ENCODE measurements at places on chromosomes 11 and 22.

DNA sequence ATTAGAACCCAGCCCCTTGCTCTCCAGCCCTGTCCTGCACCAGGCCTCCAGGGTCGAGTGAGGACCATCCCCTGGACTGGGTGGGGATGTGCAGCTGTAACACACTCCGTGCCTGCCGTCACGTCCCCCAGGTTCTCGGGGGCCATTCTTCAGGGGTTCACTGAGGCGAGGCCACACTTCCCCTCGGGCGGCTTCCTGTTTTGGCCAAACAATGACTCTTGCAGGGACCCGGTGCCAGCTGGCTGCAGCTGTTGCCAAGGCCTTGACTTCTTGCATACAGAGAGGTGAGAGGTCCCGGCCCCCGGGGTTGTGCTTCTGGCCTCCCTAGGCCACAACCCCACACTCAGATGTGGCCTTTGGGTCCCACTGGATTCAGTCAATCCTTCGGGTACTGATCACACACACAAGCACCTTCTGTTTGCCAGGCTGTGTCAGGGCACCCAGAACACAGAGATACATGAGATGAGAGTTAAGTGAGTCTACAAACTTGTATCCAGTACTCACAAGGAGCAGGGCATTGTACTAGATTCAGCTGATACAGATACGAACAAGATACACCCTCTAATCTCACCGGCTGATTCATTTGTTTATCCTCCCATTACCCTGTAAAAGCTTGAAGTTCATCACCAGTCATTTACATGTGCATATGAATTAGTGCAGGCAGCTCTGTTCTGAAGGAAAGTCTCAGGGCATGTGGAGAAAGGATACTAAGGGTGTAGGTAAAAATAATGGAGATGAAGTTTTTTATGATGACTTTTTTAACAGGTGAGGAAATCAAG is 32.9 kb downstream of the LRRC32 start:
- no peaks in the 10 kb centered on the region for H3K36me3 ChIP-seq
- no peak overlapping the region for H3K27ac ChIP-seq
- H3K27me3 ChIP-seq, result no peaks in the 10 kb centered on the region
- no peak for DNase-seq
- no peaks in the 10 kb centered on the region for H3K4me1 ChIP-seq
- no peak overlapping the region for H3K4me3 ChIP-seq

- peak overlapping the region; percentile 98 for H3K27ac ChIP-seq
- peaks cover 52% of the 10 kb centered on the region for H3K4me1 ChIP-seq
- H3K4me3 ChIP-seq, result no peak overlapping the region
- H3K27me3 ChIP-seq, result no peaks in the 10 kb centered on the region
- DNase-seq, result no peak
- no peaks in the 10 kb centered on the region for H3K36me3 ChIP-seq
These were observed 85.1 kb upstream of the BLID start for GRCh38 chr11:122201106-122201505.

- H3K4me3 ChIP-seq, result no peak overlapping the region
- no peaks in the 10 kb centered on the region for H3K4me1 ChIP-seq
- DNase-seq, result no peak
These were observed 44.9 kb downstream of the ARRB1 start for GRCh38 chr11:75306529-75306928.

DNA sequence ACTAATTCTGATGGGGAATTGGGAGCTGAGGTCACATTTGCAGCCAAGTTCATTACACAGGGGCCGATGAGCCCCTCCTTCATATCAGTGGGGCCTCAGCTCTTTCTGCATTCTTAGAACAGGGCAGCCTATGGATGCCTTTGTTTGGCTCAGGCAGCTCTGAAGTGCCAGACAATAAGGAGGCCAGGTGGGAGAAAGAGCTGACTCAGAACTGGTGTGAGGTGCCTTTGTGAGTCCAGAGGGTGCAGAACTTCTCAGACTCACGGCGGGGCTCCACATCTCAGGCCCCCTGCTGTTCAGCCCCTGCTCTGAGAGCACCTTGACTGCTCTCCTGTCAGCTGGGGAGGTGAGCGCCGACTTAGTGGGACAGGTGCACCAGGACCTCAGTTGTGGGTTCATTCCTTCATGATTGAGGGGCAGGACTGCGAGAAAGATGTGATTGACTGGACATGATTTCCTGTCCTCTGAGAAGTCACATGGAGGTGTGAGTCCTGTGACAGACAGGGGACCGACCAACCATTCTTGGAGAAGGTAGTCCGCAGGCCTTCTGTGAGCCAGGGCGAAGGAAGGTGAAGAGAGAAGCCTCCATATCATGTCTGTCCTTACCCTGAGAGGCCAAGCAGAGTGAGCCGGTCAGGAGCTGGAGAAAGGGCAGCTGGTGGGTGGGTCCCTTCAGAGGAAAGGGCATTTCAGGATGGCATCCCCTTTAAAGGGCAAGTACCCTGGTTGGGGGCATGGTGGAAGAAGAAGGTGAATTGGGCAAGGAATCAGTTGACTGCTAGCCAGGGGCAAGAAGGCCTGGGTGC is 245.0 kb upstream of the TBCEL start:
- no peak for DNase-seq
- H3K27ac ChIP-seq, result no peak overlapping the region
- no peaks in the 10 kb centered on the region for H3K4me1 ChIP-seq
- H3K4me3 ChIP-seq, result no peak overlapping the region

All from RWPE2 (cell line).